LoVo (cell line): ENCODE measurements at places on chromosomes 6 and 20.

DNA sequence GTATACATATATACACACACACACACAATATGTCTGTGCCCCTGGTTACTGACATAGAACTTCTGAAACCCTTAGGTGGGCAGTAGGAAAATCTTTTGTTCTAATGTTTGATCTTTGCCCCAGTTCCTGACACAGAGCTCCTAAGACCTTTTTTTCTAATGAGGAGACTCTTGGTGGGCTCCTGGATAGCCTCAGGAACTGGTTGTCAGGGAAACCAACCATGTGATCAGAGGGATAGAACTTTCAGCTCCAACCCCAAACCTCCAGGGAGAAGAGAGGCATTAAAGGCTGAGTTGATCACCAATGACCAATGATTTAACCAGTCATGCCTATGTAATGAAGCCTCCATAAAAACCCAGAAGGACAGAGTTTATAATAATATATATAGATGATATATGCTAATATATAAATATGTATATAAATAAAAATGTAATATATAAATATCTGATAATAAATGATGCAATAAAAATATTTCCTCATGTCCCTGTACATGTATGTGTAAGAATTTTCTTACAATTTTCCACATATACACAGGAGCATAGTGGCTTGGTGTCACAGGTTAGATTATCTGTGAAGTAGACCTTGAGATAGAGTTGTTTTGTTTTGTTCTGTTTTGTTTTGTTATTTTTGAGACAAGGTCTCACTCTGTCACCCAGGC lies 93.3 kb downstream of the GPX5 start:
- no peak for DNase-seq

- peak; percentile 22 for DNase-seq
These were observed 25.3 kb downstream of the RBCK1 start for GRCh38 chr20:433300-433975.

GRCh38 chr6:46191961-46192360 lies 21.2 kb upstream of the ENPP5 start:
- peak; percentile 5 for DNase-seq

DNA sequence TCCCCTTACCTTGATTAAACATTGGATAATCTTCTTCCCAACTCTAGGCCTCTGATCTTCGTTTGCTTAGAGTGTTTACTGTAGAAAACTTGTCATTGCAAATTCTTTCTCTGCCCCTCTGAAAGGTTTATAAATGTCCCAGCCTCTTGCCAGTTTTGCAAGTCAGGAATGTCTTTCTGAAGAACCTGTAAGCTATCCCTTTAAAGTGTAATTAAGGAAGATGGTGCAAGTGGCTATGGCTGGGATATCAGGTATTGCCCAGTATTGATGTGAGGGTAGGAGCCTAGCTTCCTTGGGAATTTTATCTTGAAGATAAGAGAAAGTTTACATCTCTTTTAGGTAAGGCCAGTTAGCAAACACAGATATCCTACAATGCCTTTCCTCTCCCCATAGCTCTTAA lies 211.0 kb upstream of the RIMS1 start:
- no peak for DNase-seq

GRCh38 chr6:96276305-96276704 lies 245.3 kb upstream of the UFL1 start:
- no peak for DNase-seq

DNA sequence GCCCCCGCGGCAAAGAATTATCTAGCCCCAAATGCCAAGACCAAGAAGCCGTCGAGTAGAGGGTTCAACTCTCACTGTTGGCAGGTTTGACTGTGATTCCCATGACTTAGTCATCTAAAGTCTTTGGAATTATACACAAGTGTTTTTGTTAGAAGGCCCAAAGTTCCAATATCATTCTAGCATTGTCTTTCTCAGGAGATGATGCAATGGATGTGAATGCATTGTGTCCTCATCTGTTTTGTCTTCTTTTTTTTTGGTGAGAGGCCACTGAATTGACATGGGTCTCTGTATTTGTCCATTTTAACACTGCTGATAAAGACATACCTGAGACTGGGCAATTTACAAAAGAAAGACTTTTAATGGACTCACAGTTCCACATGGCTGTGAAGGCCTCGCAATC lies 290.5 kb upstream of the ZFP64 start:
- DNase-seq = no peak

DNA sequence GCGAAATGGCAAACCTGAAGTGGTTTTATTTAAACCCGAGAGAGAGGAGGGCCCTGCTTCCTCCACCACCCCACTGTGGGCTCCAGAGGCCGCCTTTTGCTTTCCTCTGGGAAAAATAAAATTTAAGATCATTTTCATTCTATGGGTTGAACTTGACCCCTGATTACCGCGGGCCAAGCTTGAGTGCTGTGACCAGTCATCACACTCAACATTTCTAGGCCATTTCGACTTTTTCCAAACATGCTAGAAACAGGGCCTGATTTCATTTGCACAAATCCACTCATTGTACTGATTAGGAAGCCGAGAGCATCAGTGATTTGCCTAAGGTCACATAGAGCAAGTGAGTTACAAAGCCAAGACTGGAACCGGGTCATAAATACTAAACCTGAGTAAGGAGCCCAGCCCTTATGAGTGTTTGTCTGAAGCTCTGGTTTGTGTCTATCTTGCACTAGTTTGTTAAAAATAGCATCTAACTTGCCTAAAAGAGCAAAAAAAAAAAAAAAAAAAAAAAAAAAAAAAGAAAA lies 179.7 kb downstream of the DLL1 start:
- no peak for DNase-seq

GRCh38 chr20:14477125-14477524 lies 139.7 kb upstream of the FLRT3 start:
- DNase-seq = no peak

GRCh38 chr6:37705239-37706051 lies 7.8 kb upstream of the MDGA1 start:
- no peak for DNase-seq

GRCh38 chr6:169851641-169852503 lies 100.5 kb downstream of the ERMARD start:
- DNase-seq = no peak

- DNase-seq = peak; percentile 37
These were observed 18.5 kb downstream of the SNRPB start for GRCh38 chr20:2451939-2452732.

- no peak for DNase-seq
These were observed 210.4 kb upstream of the SULF2 start for GRCh38 chr20:47995661-47996060.

DNA sequence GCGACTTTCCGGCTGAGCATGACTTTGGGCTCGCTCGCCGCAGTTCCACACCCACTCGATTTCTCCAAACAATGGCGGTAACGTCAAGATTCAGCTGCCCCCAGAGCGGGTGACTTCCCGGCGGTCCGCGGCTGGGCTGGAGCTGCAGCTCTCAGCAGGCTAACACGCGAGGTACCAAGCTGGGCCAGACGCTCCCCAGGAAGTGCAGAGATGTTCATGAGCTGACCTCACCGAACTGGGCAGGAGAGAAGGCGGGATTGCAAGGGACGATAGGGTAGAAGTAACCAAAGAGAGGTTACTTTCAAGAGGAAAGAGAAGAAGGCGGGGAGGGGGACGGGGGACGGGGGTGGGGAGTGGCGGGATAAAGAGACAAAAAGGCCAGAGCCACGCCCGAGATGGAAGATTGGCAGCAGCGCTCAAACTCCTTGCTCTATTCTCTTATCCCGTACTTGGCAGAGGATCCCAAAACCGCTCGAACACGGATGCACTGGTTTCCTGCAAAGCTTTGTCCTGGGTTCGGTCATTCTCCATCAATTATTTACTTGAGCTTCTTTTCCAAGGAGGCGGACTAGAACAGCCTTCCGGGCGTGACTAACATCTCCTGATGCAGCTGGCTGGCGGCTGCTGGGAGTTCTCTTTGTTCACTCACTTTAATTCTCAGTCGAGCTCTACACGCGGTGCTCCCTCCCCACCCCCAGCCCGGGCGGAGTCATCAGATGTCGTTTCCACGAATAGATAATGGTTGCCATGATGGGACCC lies at the start of gene MTCL3:
Gene MTCL3, minus strand, starts transcription at position 626 of the 759 bp plus-strand sequence.
- no peak for DNase-seq

DNA sequence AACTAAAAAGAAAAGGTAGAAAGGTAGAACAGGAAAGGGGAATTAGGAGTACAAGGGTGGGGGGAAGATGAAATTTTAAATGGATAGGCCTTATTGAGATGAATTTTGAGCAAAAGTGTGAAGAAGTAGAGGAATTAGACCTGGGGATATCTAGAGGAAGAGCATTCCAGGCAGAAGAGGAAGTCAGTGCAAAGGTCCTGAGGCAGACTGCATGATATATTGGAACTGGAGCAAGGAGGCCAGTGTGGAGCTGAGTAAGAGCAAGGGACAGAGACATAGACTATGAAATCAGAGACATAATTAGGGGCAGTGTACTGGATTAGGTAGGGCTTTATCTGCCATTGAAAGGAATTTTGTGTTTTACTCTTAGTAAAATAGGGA lies 40.4 kb downstream of the MAPK14 start:
- DNase-seq = no peak

DNA sequence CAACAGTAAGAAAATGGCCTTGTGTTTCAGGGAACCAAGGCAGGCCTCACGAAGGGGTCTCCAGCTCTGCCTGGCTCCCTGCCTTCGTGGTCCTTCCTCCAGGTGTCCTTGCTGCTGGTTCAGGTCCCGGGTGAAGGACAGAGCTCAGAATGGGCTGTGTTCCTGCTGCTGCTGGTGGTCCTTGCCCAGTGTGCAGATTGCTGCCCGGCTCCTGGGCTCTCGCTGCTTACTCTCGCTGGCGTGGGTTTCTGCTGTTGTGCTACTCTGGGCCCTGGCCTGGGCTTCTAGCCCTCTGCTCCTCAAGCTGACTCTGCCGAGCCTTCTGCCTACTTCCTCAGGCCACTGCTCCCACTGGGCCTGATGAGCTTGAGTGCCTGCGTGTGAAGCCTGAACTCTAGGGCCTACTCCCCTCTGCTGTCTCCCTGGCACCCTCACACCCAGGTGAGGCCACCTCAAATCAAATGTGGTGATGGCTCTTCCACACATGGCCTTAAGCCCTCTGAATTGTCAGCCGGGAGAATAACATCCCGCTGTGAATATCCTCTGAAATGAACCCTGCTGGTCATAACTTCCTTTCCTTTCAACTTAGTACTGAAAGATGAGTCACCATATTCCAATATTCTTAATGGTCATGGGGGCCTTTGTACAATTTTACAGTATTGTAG lies 171.6 kb downstream of the FOXC1 start:
- DNase-seq = no peak

DNA sequence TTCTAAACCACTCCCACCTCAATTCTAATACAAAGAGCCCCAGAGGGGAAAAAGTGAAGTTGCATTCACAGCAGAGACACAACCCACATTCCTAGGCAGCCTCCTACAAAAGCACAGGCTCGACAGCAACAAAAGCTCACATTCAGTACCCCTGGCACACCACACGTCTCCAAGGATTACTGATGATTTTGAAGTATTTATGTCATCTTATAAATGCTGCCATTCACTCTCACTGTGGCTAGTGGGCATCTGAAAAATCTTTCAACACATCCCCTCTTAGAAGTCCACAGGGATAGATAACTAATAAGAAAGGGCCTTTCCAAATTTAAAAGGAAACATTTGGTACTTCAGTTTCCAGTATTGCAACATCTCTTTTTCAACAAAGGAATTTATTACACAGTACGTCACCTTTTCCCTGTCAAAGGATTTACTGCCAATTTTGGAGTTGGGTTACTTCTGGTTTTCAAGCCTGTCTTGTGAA lies 146.7 kb downstream of the TASP1 start:
- DNase-seq = no peak

DNA sequence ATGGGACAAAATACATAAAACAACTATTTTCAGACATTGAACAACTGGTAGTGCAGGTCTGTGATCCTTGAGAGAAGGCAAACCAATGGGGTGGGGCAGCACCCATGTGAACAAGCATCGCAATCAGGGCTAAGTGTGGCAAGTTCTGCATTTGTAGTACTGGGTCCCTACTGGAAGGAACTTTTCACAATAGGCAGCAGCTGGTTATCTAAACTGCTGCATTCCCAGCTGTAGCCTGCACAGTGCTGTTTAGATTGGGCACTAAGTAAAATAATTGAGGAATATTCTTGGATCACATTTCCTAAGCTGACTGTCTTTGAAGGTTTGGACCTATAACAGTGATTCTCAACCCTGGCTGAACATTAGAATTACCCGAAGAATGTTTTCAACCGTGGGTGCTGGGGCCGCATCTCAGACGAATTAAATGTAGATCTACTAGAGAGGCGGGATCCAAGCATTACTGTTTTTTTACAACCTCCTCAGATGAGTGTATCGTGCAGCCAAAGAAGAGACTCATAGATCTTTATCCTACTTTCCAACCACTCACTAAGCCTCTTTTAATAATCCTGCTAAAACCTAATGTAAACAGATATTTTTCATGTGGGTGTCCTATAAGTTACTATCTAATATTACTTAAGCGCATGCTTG lies 12.4 kb upstream of the MAP3K4 start:
- DNase-seq = no peak

DNA sequence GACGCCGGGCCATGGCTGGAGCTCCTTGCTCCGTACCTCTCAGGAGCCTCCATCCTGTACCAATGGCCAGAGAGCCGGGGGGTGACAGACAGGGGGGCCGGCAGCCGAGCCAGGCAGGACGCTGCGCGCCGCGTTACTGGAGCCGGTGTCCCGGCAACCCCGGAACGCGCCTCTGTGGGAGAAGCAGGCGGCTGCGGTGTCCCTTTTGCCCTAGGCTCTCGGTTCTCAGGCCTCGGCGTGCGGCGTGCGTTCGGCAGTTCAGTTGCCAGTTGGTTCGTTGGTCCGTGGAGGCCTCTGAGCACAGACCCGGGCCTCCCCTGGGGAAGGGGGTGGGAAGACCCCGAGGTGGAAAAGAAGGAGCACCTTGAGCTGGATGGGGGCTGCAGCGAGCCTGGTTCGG lies at the start of gene SPATS1:
Gene SPATS1, plus strand, starts transcription at position 162 of the 400 bp plus-strand sequence. CDS start 446 bp downstream, outside the sequence.
- DNase-seq = no peak

- no peak for DNase-seq
These were observed 112.0 kb downstream of the FYN start for GRCh38 chr6:111761212-111761611.

DNA sequence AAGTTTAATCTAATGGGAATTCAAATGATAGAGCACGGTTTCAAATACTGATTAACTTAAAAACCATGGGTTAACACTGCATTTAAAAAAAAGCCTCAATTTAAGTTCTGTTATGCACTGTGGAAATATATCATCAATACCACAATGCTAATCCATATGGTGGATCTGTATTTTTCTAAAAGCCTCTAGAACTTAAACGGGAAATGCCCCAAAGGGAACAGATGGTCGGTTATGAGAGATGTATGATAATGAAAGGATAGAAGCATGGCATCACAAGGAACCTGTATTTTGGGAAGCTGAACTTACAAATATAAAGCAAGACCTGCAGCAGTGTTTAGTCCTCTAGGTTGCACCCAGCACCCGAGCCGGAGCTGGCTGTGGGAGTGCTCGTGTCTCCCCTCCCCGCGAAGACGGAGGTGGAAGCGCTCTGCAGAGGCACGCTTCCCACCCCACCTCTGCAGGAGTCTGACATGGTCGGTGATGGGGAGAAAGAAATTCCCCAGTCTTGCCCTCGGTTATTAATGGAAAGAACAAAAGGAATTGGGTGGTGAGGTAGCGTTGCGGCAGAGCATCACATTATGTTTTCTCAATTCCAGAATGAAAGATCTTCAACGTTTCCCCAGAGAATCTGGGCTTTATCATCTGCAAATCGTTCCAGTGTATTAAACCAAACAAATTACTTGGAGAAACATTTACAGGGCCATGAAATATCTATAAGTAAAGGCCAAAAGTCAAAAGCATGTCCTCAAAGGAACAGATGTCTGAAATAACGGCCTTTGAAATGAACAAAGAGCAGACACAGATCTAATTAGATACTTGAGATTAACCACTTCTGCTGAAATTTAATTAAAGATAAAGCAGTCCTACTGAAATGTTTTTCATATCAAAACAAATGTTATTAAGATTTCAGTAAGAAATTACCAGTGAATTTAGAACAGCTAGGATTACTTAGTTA lies 103.1 kb upstream of the POPDC3 start:
- DNase-seq = no peak
